ENCODE measurements at places on chromosomes 12 and 14.

DNA sequence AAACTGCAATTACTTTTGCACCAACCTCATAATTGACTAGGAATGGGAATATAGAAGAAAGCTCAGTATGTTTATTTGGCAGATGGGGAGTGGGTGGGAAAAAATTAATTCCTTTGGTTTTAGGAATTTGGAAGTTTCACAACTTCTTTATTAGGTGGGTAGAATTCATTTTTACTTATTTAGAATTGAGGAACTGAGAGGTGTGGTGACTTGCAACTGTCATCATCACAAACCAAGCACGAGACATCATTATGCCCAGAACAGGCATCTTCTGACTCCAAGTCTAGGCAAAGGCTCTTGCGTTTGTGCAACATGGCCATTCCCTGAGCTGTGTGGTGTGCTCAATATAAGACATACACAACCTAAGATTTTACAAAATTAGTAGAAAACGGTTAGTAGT, 380.0 kb downstream of the ATP23 start:
- DNase-seq: no peak

GRCh38 chr12:25395227-25395626, 144.5 kb upstream of the KRAS start:
- no peak for DNase-seq

DNA sequence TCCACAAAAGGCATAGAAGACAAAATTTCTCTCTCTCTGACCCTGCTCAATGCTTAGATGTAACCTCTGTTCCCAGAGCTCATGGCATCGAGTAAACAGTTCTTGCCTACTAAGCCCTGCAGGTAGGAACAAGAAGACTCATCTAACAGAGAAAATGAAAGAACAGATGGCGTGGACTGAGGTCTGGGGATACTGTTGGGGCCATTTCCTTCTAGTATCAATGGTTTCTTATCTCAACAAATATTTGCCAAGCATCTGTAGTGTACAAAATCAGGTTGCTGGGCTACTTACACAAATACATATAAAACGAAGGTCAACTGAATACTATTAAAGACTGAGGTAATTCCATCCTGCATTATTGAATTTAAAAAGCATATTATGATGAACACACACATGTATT, 93.3 kb downstream of the RIMBP2 start:
- no peak for DNase-seq

DNA sequence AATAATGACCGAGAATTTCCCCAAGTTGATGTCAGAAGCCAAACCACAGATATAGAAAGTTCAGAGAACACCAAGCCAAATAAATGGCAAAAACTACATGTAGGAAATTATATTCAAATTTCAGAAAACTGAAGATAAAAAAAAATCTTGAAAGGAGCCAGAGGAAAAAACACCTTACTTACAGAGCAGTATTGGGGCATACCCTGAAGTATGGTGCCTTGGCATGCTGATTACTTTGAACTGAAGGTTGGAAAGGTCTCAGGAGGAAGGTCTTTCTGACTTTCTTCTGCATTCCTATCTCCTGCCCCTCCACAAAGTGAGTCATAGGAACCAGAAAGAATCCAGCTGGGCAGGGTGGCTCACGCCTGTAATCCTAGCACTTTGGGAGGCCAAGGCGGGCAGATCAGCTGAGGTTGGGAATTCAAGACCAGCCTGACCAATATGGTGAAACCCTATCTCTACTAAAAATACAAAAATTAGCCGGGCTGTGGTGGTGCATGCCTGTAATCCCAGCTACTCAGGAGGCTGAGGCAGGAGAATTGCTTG, 8.8 kb upstream of the FGF6 start:
- DNase-seq: no peak

GRCh38 chr12:94208622-94208966, 60.2 kb downstream of the PLXNC1 start:
- no peak for DNase-seq

Data from activated T-helper 1 cell treated with Interleukin-2 at 50 U/mL for 16 hours (primary cell).